ENCODE measurements at places on chromosomes 7 and 10. TPM values are rescaled to one million over a fixed set of nuclear protein-coding genes. Genes with fewer than 3 reads are reported as not detected.

H2BK1 gene
- polyA plus RNA-seq: not detected

BZW2 gene
- polyA plus RNA-seq: 197 TPM

BMPER gene
- 6.7 TPM for polyA plus RNA-seq

DLG5 gene
- 20.9 TPM for polyA plus RNA-seq

DNA sequence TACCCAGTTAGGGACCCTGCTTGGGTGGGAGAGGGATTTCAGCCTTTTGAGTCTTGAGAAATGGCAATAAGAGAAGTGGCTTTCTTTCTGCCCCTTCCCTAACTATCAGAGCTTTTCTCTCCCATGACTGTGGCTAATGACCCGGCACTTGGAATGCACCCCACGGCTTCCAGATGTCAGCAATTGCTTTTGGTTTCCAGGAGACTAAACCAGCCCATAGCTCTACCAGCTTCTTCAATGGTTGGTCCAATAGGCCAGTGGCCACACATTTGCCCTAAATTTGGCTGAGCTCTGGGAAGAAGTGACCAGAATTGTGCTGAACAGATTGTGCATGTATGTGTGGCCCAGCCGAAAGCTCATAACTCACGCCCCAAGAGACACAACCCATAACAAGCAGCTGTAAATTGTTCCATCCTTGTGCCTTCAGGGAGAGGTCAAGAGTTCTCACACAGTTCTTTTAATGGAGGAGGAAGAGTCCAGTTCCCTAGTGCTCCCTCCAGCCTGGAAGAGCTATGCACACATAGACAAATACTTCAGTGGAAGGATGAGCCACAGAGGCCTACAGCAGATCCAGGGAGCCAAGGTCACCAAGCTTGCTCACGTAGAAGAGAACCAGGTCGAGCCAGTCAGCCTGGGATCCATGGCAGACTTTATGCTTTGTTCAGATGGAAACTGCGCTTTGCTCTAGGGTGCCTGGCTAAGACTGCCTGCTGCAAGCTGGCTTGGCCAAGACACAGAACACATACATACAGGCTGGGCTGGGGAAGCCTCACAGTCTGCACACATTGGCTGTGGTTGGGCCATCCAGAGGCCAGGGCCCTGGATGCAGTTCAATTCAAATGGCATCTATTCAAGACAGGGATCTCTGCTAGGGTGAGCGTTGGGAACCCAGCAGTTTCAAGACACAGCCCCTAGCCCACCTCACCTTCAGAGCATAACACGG, 131.8 kb upstream of the HABP2 start:
- no peak for DNase-seq
